Naive thymus-derived CD4-positive, alpha-beta T cell (primary cell): ENCODE measurements at places on chromosomes 5 and 9. TPM values are rescaled to one million over a fixed set of nuclear protein-coding genes. Genes with fewer than 3 reads are reported as not detected.

The C5 gene
- total RNA-seq, result 2.9 TPM

The LCN6 gene
- not detected in 2 replicates for total RNA-seq

The GRM6 gene
- total RNA-seq, result not detected

The PCDHGA1 gene
- 0.17 TPM for total RNA-seq

The SPARC gene
- 2.1 TPM for total RNA-seq

The GRIN1 gene
- not detected for total RNA-seq

The SIMC1 gene
- total RNA-seq, result 26.9 TPM

The PRDM9 gene
- total RNA-seq, result not detected

GRCh38 chr9:132976571-132976970 is 1.9 kb upstream of the GFI1B start:
- no peak overlapping the region for H3K4me3 ChIP-seq
- no peak overlapping the region for H3K27ac ChIP-seq
- H3K27me3 ChIP-seq, result peaks cover 10% of the 10 kb centered on the region

GRCh38 chr9:88852794-88853193 is 138.5 kb upstream of the S1PR3 start:
- DNase-seq, result no peak
- no peaks in the 10 kb centered on the region for H3K36me3 ChIP-seq
- H3K4me1 ChIP-seq, result no peaks in the 10 kb centered on the region
- H3K27ac ChIP-seq, result no peak overlapping the region
- H3K27me3 ChIP-seq, result no peaks in the 10 kb centered on the region

DNA sequence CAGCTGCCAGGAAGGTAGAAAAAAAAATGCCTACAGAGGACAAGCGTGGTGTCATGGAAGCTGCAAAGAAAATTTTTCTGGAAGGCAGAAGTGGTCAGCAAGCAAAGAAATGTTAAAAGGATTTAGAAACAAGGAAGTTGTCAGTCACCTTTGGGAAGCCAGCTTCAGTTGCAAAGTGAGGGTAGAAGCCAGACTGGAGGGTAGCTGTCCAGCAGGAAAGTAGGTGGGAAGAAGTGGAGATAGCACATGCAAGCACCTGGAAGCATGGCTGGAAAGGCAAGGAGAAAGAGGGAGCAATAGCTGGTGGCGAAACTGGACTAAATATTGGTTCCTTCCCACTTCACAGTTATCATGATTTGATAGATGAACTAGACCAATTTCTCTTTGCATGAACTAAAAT is 54.3 kb downstream of the ADRB2 start:
- H3K27ac ChIP-seq, result no peak overlapping the region
- H3K27me3 ChIP-seq, result no peaks in the 10 kb centered on the region
- no peak overlapping the region for H3K4me3 ChIP-seq
- H3K4me1 ChIP-seq, result no peaks in the 10 kb centered on the region
- no peak for DNase-seq

DNA sequence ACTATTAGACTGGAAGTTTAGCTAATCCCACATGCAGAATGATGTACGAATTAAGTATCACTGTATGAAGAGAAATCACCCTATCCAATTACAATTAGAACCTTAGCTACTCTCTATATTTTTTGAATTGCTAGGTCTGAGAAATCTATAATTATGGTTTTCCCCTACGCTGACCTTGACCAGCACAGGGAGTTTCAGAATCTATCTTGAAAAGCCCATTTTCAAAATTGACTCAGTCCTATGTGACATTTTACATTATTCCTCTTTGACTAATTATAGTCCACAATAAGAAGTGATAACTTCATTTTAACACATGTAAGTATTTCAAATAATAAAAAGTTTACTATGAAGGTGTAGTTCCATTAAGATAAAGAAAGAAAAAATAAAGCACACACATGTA is 21.5 kb downstream of the NUDT12 start:
- H3K36me3 ChIP-seq, result no peaks in the 10 kb centered on the region
- no peak overlapping the region for H3K27ac ChIP-seq
- H3K4me3 ChIP-seq, result no peak overlapping the region
- no peaks in the 10 kb centered on the region for H3K4me1 ChIP-seq
- DNase-seq, result no peak

DNA sequence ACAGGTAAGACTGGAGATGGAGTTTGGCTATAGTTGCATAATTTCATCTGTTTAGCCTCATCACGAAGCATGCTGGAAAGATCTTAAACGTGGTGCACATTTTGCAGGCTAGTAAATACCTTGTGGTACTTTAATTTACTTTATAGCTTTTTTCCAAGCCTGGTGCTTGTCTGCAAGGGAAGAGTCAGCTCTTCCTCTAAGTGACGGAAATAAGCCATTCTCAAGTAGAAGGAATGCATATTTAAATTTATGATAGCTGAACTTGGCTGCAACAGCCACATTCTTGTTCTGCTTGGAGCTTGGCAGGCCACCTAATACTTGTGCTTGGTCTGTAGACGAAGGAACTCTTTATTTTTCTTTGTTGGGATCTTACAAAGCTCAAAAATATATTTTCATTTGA is 188.0 kb upstream of the PIK3R1 start:
- H3K27me3 ChIP-seq, result no peaks in the 10 kb centered on the region
- no peak overlapping the region for H3K27ac ChIP-seq
- DNase-seq, result no peak
- H3K4me1 ChIP-seq, result no peaks in the 10 kb centered on the region

DNA sequence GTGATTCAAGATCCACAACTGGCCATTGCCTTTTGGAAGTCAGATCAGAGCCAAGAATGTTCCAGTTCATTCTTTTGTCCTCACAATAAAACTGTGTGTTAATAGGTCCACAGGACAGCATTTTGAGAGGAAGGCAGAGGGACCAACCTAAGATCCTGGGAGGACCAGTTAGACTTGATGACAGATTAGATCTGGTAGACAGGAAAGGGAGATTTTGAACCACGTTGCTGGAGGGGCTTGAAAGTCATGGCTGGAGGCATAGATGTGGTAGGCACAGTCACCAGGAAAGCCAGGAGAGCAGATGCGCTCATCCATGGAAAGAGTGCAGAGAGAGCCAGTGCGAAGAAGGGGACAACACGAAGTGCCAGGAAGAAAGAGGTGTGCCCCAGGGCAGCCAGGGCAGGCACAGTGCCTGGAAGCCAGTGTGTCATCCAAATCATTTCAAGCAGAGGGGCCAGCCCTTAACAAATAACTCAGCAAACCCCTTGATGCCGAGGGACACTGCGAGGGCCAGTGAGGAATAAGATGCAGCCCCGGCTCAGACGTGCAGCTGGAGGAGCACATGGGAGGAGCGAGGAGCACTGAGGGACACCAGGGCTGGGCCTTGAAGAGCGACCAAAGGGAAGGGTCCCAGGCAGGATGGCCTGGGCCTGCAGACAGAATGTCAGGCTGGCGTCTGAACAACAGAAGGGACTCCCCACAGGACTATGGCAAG is 12.8 kb upstream of the SLC2A8 start:
- H3K4me1 ChIP-seq, result peaks cover 15% of the 10 kb centered on the region
- H3K27me3 ChIP-seq, result no peaks in the 10 kb centered on the region
- H3K27ac ChIP-seq, result no peak overlapping the region
- no peak overlapping the region for H3K4me3 ChIP-seq
- H3K36me3 ChIP-seq, result no peaks in the 10 kb centered on the region

DNA sequence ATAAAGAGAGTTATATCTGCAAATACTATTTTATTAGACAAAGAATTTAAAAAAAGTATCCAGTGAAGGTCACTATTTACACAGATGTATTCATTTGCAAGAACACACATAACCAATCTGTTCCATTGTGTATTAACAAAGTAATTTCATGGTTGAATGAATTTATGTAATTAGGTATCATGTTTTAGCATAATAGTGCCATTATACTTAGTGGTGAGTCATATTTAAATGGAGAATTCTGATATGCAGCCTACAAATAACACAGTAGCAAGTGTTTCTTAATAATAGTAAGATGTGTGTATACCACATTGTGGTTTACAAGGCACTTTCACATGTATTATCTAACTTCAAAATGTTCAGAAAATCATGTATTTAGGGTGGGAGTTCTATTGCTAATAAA is 1028.5 kb upstream of the ACO1 start:
- DNase-seq, result no peak
- H3K27ac ChIP-seq, result no peak overlapping the region
- H3K27me3 ChIP-seq, result no peaks in the 10 kb centered on the region
- no peaks in the 10 kb centered on the region for H3K36me3 ChIP-seq
- no peaks in the 10 kb centered on the region for H3K4me1 ChIP-seq

DNA sequence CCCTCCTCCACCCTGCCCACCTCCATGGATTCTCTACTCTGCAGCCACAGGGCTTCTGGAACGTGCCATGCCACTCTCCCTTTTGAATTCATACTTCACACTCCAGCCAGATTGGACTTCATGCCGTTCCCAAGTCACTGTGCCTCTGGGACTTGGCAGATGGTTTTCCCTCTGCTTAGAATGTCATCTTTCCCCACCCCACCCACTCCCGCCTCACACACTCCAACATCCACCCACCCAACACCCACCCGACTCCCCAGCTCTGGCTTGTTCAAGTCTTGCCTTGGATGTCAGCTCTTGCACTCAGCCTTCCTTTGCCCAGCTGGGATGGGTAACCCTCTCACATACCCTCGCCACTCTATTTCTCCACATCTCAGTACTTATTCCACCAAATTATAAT is 142.1 kb upstream of the DHFR start:
- no peak for DNase-seq
- no peaks in the 10 kb centered on the region for H3K4me1 ChIP-seq
- H3K27ac ChIP-seq, result no peak overlapping the region
- H3K4me3 ChIP-seq, result no peak overlapping the region
- no peaks in the 10 kb centered on the region for H3K36me3 ChIP-seq

DNA sequence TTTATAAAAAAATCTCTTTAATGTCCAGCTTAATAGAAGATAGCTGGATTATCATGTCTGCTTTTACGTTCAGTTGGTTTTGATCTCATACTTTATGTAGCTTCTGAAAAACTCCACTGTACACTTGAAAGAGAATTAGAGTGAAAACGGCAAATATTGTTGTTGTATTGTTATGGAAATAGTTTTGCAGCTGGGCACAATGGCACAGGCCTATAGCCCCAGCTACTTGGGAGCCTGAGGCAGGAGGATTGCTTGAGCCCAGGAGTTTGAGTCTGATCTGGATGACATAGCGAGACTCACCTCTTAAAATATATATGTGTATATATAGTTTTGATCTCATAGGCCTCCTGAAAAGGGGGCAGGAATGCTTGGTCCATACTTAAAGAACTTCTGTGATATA is 67.4 kb upstream of the PRRC1 start:
- no peaks in the 10 kb centered on the region for H3K27me3 ChIP-seq
- no peaks in the 10 kb centered on the region for H3K36me3 ChIP-seq
- no peak for DNase-seq
- H3K4me1 ChIP-seq, result no peaks in the 10 kb centered on the region
- no peak overlapping the region for H3K27ac ChIP-seq

DNA sequence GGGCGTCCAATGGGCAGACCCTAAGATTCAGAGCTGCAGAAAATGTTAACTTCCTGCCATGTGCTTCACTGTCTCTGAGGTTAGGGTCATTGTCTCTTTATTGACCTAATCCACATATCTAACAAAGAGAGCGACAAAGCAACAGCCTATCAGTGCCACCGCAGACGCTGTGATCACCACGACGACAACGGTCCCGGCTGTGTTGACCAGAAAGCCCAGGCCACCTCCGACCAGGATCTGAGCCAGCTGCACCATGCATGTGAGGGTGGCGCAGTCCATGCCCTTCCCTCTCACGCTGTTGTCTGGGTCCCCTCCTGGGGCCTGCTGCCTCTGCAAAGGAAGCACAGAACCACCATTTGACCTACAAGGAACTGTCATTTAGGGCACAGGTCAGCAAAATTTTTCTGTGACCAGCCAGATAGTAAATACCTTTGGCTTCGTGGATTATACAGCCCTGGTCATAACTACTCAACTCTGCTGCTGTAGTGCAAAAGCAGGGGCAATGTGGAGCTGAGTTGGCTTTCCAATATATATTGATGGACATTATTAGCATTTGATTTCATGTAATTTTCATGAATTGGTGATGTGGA is 8.5 kb downstream of the RXFP3 start:
- H3K4me1 ChIP-seq, result no peaks in the 10 kb centered on the region
- no peak overlapping the region for H3K27ac ChIP-seq
- no peak for DNase-seq
- no peak overlapping the region for H3K4me3 ChIP-seq

DNA sequence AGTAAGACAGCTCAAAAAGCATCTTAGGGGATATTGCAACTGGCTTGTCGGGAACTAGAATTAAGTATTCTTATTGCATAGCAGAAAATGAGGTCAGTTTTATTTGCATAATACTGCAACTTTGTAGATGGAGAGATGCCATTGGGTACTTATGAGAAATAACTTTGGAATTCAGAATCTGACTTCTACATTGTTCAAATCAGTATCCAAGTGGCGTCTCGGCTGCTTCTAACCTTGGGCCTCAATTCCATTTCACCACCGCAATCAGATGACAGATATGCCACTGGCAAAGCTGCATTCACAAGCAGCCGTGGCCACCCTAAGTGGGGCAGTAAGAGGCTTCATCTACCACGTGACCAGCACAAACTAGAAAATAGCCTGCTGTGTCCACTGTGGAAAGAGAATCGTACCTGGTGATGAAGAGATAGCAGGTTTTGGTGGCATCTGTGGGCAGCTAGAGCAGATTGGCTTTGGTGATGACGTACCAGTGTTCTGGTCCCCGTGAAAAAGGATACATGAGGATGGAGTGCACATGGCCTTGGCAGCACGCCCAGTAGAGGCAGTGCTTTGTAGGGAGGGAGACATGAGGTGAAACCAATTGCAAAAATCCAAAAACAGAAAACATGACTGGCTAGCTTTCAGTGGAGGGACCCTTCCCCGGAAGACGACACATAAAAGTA is 116.6 kb downstream of the KLHL3 start:
- H3K4me3 ChIP-seq, result no peak overlapping the region
- no peak overlapping the region for H3K27ac ChIP-seq
- peaks cover 8% of the 10 kb centered on the region for H3K36me3 ChIP-seq
- no peak for DNase-seq
- no peaks in the 10 kb centered on the region for H3K27me3 ChIP-seq

GRCh38 chr5:62942384-62942783 is 363.8 kb downstream of the LRRC70 start:
- H3K36me3 ChIP-seq, result no peaks in the 10 kb centered on the region
- no peak for DNase-seq
- H3K27ac ChIP-seq, result no peak overlapping the region
- H3K4me1 ChIP-seq, result no peaks in the 10 kb centered on the region

GRCh38 chr5:143898916-143899591 is 87.1 kb downstream of the HMHB1 start:
- DNase-seq, result peak; percentile 3
- no peaks in the 10 kb centered on the region for H3K36me3 ChIP-seq
- H3K27ac ChIP-seq, result peak overlapping the region; percentile 21
- H3K27me3 ChIP-seq, result no peaks in the 10 kb centered on the region
- no peaks in the 10 kb centered on the region for H3K4me1 ChIP-seq
- H3K4me3 ChIP-seq, result no peak overlapping the region

GRCh38 chr5:137223324-137224295 is 275.5 kb downstream of the SPOCK1 start:
- no peaks in the 10 kb centered on the region for H3K36me3 ChIP-seq
- no peaks in the 10 kb centered on the region for H3K27me3 ChIP-seq
- DNase-seq, result no peak
- H3K4me3 ChIP-seq, result no peak overlapping the region
- H3K27ac ChIP-seq, result no peak overlapping the region
- no peaks in the 10 kb centered on the region for H3K4me1 ChIP-seq
